Fibroblast of gingiva (primary cell): ENCODE measurements at places on chromosomes 2 and 18.

DNA sequence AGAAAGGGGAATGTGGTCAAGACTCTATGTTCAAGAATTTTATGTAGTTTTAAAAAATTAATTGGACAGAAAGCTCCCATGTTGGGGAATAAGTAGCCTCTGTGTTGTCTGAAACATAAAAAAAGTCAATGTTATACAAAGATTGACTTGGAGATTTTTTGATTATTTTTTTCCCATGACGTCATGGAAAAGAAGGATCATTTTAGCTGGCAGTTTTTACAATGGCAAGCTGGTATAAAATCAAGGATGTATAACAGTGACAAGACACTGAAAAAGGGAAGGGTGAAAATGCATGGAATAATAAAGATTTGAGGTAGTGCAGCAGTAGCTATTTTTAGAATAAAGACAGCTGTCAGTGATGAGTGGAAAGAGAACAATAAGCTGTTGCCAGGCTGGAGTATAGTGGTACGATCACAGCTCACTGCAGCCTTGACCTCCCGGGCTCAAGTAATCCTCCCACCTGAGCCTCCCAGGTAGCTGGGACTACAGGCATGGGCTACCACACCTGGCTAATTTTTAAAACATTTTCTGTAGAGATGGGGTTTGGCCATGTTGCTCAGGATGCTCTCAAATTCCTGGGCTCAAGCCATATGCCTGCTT is 9.2 kb downstream of the SLC39A10 start:
- DNase-seq, result peak; percentile 17

GRCh38 chr2:138707392-138708074 is 72.7 kb downstream of the NXPH2 start:
- peak; percentile 90 for DNase-seq

DNA sequence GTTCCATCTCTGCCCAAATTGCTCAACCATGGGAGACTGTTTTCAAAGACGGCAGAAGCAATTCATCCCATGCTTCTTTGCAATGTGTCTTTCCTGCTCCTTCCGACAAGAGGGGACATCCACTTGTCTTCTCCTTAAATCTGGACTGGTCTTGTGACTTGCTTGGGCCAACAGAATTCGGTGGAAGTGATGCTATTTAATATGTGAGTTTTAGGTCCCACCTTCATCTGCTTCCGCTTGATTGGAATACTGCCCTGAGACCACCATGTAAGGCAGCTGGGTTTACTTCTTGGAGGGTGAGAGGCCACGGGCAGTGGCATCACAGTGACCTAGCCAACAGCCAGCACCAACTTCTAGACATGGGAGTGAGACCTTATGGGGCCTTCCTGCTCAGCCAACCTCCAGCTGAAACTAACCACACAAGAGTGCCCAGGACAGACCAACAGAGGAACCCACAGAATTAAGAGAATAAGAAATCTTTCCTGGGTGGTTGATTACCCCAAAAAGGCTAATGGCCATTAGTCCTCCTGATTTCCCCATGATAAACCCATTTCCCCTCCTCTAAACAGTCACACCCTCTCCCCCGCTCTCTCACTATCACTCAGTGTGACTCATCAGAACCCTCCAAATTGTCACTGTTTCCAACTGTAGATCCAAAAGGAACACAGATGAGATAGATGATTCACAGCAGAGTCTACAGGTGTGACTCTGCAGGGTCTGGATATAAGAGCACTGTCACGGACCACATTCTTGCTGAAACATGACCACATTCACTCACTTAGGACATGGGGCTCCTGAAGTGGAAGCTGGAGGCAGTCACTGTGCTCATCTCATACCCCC is 16.2 kb upstream of the RHOB start:
- no peak for DNase-seq

DNA sequence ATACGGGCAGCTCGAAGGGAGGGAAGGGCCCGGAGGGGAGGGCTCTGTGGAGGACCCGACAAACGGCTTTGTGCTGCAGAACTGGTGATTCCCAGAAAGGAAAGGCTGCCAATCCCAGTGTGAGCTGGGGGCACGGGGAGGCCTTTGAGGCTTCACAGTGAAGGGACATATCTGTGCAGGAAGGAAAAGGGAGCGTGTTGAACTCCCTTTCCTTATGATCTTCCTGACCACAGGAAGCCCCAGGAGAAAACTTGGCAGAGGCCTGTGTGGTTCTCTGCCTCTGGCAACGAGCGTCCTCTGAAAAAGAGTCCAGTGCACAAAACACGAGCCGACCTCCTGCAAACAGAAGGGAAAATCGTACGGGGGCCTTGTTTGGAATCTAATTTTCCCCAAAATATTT is 683.5 kb upstream of the SALL3 start:
- DNase-seq, result no peak

- no peak for DNase-seq
Measured at GRCh38 chr2:134218930-134219658, 34.8 kb upstream of the MGAT5 start.

DNA sequence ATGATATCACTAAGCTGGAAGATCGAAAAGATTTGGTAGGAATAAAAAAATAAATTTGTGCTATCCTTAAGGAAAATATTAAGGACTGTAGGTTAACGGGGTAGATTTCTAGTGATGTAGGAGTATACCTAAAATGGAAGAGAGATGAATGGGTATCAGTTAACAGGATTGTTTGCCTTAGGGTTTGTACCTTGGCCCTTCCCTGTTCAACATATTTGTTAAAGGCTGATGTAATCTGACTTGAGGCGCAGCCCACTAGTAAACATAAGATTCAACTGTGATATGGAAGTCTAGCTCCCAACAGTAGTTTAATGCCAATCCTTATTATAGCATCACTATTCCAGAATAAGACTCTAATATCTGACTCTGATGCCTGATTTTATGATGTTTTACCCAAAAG is 685.2 kb downstream of the DCC start:
- DNase-seq, result no peak

DNA sequence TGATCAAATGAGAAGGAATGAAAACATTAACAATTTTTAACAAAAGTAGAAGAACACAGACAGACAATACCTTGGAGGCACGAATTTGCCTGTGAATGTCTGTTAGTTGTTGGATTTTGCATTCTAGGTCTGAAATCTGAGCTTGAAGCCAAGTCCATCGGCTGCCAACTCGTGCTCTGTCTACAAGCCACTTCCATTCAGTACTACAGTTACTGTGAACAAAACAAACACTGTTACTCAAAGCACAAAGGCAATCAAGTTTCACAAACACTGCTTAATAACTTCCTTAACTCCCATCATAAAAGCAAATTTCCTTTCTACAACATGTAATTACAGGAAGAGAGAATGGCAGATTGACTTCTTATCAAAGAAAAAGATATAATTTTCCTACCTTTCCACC is 42.2 kb downstream of the KANSL1L start:
- peak; percentile 2 for DNase-seq

DNA sequence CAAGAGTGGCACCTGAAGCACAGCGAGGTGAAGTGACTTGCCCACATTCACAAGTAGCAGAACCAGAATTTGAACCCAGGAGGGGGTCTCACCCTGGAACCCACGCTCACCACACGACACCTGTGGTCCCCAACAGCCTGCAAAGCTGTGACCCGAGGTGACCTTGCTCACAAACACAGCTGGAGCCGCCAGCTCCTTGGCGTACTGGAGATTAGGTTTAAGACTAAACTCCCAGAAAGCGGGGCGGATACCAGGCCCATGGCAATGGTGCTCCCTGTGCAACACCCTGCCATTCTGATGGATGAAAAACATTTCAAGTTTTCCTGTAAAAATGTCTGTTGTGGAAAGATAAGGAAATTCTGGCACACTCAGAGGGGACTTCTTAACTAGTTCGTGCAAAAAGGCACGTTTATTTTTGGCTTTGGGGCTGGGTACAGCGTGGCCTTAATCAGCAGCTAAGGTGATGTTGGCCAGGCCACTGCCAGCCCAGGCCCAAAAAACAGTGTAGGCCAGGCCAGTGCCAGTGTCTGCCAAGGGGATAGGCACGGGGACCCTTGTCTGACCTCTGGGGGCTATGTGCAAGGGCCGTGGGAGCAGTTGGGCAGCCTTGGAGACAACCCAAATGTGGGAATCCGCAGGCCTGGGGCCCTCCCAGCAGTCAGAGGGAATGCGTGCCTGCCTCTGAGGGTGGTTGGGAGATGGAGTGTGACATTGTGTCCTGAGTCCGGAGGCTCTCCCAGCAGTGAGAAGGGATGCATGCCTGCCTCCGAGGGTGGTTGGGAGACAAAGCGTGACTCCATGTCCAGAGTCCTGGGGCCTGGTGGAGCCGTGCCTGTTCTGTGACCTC is 185.0 kb upstream of the HS6ST1 start:
- no peak for DNase-seq
